NCI-H748 treated with DMSO at 0.1 percent for 48 hours (cell line): ENCODE measurements at places on chromosomes 1 and 21.
A peak's percentile ranks its signal among the peaks of the same experiment; 100 is the strongest.

GRCh38 chr21:25987531-25987930 lies 183.0 kb downstream of the APP start:
- no peak for DNase-seq

DNA sequence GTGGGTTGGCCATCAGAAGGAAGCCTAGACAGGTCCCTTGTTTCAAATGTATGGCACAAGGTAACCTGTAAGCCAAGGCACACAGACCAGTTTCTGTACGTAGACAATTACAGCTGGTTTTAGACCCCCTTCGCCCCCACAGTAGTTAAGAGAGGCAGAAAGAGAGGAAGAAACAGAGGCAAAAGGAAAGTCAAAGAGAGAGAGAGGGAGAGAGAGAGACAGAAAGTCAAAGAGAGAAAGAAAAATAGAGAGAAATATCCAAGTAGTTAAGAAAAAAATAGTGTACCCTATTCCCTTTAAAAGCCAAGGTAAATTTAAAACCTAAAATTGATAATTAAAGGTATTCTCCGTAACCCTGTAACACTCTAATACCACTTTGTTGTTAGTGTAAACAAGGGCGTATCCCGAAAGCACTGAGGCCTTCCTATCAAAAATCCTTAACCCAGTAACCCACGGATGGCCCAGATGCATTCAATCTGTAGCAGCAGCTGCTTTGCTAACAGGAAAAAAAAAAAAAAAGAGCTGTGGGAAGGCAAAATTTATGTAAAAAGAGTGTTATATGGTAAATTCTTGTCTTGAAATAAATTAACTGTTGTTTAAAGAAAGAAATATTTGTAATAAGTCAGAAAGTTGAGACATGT lies 49.4 kb downstream of the ADCY10 start:
- DNase-seq: peak; percentile 2

DNA sequence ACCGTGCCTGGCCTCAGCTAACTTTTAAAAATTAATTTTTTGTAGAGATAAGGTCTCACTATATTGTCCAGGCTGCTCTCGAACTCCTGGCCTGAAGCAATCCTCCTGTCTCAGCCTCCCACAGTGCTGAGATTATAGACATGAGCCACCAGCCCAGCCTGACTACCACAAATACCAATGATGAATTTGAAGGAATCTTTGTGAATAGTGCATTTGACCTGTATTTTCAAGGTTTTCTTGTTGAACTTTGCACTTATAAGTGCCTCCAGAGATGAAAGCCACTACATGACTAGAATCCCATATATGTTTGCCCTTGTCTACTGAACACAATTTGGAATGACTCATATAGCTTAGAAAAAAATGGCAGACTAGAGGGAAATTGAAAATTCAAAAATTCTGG lies 297.3 kb downstream of the NFIA start:
- DNase-seq: no peak

DNA sequence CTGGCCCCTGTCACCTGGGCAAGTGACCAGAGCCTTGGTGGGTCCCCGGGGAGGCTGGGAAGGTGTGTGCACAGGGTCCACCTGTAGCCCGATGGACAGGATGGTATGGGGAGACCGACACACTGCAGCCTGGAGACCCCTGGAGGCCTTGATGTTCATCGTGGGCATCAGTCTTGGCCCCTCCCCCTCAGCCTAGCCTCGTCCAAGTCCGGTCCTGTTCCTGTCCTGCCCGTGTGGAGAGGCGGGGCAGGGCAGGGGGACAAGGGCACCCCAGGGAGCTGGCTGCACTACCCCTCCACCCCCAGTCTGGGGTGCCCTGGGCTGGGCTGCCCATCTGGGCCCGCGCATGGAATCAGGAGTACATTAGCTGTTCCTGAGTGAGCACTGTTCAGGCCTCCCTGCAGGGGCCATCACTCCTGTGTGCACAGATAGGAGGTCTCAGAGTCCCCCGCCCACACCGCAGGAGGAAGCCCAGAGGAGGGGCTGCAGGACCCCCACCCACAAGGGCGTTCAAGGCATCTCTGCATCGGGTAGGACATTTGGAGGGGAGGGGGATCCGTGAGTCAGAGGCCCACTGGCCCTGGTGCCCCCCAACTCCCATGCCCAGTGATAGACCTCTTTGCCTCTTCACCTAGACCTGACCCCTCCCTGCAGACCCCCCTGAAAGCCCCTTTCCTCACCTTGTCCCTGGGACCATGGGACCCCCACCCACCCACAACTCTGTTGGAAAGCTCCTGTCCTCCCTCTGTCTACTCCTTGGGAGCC lies 63.2 kb downstream of the WNT9A start:
- DNase-seq: no peak

- no peak for DNase-seq
These were observed 40.8 kb upstream of the PRRX1 start for GRCh38 chr1:170623171-170623570.

GRCh38 chr1:1197551-1198422 lies 8.6 kb downstream of the TNFRSF18 start:
- no peak for DNase-seq

GRCh38 chr1:39370602-39371001 lies 120.8 kb upstream of the BMP8A start:
- no peak for DNase-seq

DNA sequence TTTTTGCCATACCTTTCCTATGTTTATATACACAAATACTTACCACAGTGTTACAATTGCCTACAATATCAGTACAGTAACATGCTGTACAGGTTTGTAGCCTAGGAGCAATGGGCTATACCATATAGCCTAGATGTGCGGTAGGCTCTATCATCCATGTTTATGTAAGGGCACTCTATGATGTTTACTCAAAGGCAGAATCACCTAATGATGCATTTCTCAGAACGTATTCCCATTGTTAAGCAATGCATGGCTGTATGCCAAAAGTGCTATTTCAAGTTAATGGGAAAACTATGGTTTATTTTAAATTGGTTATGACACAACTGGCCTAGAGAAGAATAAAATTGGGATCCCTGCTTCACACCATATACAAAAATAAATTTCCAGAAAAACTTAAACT lies 36.9 kb upstream of the DISP1 start:
- DNase-seq: peak; percentile 87

GRCh38 chr1:67105508-67105907 lies 29.3 kb downstream of the C1orf141 start:
- peak; percentile 3 for DNase-seq

GRCh38 chr1:19974822-19975416 lies 4.5 kb downstream of the PLA2G2A start:
- DNase-seq: peak; percentile 28

GRCh38 chr1:51172811-51173210 lies 63.3 kb upstream of the RNF11 start:
- no peak for DNase-seq

DNA sequence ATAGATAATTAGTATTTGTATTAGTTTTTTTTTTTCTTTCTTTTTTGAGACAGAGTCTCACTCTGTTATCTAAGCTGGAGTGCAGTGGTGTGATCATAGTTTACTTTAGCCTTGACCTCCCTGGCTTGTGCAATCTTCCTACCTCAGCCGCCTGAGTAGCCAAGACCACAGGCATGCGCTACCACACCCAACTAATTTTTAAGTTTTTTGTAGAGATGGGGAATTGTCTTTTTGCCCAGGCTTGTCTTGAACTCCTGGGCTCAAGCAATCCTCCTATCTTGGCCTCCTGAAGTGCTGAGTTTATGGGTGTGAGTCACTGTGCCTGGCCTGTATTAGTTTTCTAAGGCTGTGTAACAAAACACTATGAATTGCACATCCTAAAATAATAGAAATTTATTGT lies 58.3 kb downstream of the MSH4 start:
- no peak for DNase-seq
